ENCODE measurements at places on chromosomes 3 and 15. TPM values are rescaled to one million over a fixed set of nuclear protein-coding genes. Genes with fewer than 3 reads are reported as not detected.

GRCh38 chr15:82571722-82572222 lies 31.5 kb upstream of the RPS17 start:
- DNase-seq, result peak; percentile 56

IL16 gene
- 4.8 TPM for polyA plus RNA-seq

GRCh38 chr3:127113571-127113891 lies 79.4 kb upstream of the PRR23E start:
- DNase-seq, result no peak

- no peak for DNase-seq
Observed at GRCh38 chr3:59728587-59728908, 678.7 kb upstream of the CFAP20DC start.

- no peak for DNase-seq
Observed at GRCh38 chr3:55895897-55896566, 408.9 kb upstream of the WNT5A start.

GRCh38 chr3:175270866-175271265 lies 411.7 kb downstream of the NAALADL2 start:
- DNase-seq, result no peak

GRCh38 chr3:123378409-123378915 lies 70.4 kb downstream of the ADCY5 start:
- DNase-seq, result no peak

DNA sequence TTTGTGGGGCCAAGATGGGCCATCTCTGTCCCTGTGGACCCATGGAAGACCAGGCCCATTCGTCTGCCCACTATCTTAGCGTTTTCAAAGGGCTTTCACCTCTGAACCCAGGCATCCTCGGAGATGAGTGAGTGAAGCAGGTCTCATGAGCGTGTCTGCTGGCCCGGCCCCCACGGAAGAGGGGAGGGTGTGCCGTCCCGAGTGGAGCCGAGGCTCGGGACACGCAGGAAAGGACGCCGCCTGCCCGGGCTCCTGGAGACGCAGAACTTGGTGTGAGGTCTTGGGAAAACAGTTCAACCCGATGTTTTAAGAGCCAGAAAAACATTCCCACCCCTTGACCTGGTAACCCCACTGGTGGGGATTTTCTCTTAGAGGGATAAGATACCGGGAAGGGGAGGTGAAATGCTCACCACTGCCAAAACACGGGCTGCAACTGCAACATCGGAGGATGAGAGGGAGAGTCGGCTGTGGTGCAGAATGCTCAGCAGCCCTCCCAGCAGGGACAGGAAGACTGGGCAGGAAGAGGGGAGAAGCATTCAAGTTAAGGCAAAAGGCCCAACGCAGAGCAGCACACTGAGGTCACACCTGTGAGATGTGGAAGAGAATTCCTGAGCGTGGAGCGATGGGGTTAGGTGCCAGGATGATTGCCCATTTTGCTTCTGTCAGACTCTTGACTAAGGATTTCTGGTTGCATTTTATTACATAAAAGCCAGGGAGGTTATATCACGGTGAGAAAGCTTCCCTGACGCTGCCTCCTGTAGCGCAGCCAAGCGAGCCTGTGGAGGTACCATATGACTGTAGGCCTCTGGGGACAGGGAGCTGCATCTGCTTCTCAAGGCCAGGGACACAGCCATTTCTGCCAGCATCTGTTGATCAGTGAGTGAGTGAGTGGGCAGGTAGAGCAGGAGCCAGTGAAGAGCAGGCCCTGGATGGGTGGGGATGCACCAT lies 14.1 kb upstream of the STAB1 start:
- no peak for DNase-seq

DNA sequence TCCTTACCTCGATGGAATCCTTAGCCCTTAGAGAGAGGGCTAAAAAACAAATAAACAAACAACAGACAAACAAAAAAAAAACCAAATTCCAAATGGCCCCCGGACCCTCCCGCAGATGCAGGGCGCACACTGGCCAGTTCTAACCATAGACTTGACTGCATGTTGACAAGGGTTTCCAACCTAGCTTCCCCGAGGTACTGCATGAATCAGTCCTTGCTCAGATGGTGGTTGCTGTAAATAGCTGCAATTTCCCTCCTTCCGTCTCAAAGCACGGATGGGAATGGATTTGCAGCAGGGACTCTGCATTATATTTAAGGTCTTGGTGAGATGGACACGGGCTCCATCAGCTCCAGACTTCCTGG lies 162.8 kb downstream of the CD47 start:
- DNase-seq, result peak; percentile 18

CILP gene
- 4.2 TPM for polyA plus RNA-seq

All from left renal cortex interstitium (tissue), 4 donors.